ENCODE measurements at places on chromosomes 1 and 21.

DNA sequence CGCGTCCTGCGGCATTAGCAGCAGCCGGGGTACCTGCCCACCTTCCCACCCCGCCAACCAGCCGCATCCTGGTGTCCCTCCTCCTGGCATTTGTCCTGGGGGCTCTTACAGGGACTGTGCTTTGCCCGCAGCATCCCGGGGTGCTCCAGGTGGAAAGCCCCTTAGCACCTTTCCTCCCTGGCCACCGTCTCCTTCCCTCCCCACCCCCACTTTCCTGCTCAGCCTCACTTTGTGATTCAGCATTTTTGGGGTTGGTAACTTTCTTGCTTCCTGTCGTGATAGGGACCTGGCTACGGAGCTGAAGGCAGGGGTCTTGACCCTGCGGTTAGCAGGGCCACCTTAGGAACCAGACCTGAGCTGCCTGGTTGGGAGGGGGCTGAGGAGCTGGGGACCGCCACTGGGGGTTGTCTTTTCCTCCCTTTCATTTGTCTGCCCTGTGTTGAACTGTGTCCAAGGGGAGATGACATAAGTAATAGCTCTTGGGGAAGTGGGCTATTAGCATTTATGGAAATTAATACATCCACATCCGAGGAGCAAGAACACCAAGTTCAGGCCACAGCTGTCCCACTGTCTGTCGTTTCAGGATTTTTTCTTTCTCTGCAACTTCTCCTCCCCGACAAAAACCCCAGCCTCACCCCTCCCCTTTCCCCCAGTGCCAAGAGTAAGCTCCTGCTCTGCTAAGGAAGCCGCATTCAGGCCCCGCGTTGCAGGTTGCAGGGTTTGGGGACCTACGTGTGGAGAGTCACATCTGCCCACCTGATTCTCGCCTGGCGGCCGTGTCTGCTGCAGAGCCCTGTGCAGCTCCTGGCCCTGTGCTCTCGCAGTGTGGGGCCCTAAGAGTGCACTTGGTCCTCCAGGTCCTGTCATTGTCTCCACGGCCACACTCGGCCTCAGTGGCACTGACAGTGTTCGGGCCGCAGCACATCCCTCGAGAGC, 1.6 kb upstream of the NPHP4 start:
- DNase-seq, result no peak

DNA sequence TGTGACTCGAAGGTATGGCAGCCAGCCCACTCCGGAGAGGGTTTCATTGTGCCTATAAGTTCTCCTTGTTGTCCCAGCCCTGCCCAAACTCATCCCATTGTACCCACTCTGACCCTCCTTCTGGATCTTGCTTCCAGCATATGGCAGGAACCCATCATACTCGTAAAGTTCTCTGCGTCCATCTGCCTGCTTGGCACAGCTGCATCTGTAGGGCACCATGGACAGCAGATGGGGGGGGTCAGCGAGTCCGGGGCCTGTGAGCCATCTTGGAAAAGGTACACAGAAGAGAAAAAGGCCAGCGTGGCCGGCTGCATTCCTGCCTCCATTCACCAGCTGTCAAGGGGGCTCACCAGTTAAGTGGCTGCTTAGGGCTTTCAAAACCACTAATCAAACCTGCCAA, 94.9 kb upstream of the IGSF21 start:
- no peak for DNase-seq

DNA sequence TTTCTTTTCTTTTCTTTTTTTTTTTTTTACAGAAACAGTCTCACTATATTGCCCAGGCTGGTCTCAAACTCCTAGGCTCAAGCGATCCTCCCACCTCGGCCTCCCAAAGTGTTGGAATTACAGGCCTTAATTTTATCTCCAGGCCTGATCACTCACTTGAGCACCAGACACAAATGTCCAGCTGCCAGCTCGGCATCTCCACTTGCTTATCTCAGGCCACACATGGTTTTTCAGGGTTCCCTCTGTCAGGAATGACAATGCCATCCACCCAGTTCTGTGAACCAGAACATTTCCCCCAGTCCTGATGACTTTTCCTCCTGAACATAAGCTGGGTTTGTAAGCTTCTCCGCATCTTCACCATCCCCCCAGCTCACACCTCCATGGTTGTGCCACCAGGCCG, 44.6 kb upstream of the ZNF281 start:
- DNase-seq, result no peak

GRCh38 chr1:91600431-91601337, 100.0 kb downstream of the CDC7 start:
- DNase-seq, result no peak

Measured in astrocyte of the spinal cord (primary cell).